ENCODE measurements at places on chromosomes 5 and 9.

- DNase-seq: no peak
Observed at GRCh38 chr5:81878333-81878732, 93.5 kb upstream of the ATG10 start.

GRCh38 chr5:76517334-76517733 is 105.9 kb downstream of the F2RL2 start:
- no peak for DNase-seq

DNA sequence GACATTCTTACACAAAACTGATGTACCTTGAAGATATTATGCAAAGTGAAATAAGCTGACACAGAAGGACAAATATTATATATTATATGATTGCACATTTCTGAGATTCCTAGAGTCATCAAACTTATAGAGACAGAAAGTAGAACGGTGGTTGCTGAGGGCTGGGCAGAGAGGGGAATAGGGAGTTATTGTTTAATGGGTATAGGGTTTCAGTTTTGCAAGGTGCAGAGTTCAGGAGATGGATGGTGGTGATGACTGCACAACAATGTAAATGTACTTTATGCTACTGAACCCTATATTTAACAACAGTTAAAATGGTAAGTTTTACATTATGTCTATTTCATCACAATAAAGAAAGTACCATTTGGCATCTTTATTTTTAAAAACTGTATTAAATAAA is 315.8 kb upstream of the POU5F2 start:
- no peak for DNase-seq

DNA sequence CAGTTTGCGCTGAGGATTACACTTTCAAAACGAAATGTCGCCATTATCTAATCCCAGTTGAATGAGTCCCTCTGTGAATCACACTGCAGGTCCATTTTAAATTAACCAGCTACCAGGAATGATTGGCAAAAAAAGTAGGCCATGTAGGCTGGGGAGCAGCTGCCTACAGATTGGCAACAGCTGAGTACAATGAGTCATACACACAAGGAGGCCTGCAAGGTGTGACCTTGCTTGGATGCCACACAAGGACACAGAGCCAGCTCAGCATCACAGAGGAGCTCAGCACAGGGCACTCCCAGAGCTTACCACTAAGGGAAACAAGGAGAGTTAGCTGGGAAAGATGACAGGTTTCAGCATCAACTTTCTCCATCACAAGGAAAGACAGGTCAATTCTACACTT is 12.9 kb downstream of the HAVCR1 start:
- DNase-seq: no peak

- DNase-seq: peak; percentile 75
Observed at GRCh38 chr9:127776195-127776923, 2.1 kb downstream of the SH2D3C start.

- no peak for DNase-seq
Observed at GRCh38 chr5:31232273-31232888, 38.9 kb downstream of the CDH6 start.

DNA sequence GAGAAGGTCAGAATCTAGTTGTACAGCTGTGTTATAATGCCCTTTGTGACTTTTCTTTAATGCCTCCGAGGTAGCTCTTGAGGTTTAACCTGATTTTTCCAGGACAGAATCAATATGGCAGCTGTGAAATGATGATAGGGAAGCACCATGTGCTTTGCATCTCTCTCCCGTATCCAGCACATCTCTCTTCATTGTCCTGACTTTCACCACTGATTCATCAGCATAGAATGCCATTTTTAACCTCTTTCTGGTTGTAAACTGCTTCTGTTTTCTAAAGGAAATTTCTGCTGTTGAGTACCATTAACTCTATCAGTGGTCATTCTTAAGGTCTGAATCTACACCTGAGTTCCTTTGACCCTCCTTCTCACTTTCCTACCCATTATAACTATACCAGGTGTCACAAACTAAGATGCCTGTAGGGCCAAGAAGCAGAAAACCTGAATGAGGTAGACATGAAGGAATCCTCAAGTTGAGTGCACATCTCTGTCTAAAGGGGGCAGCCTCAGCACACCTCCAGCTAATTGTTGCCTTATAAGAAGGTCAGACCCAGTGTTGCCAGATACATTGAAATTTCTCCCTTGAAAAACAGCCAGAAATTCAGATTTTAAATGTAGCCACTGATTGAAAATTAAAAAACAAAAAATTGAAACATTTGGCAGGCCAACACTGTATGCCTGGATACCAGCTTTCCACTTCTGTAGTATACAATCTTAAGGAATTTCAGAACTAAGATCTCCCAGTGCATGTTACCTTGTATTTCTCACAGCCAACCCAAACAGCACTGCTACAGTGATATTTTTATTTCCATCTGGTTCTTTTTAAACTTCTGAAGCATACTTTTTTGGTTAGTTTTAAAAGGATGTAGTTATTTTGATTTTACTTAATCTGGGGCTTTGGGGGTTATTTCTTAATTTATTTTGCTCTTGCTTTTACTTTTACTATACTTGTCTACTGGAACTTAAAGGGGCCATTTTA is 35.8 kb upstream of the TLX3 start:
- DNase-seq: no peak

DNA sequence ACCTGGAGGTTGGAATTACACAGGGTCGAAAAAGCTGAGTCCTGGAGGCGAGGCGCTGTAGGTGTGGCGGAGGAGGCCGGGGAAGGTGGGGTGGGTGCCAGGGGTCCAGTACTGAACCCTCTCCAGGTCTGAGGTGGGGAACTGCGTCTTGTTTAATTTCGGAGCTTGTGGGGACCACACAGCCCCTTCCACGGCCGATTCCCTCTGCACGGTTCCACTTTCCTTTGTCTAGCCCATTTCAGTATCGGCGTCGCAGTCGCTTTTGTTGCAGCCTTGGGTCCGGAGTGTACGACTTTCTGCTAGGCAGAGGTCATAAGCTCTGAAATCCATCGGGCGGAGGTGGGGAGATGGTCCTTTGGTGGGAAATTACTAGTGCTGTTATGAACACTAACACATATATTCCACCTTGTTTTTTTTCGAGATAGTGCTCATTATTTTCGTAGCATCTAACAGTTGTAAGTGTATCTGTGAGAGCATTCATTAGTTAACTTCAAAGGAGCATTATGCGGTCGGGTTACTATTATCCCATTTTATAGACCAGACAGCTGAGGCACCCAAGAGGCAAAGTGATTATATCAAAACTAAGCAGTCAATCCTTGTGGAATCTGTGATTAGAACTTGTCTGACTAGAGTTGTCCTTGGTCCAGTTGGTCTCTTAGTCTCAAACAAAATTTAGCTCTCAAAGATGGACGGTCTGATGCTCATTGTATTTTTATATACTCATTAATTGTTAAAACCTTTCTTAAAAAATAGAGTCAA is 737 bp downstream of the RNF180 start:
- DNase-seq: no peak

DNA sequence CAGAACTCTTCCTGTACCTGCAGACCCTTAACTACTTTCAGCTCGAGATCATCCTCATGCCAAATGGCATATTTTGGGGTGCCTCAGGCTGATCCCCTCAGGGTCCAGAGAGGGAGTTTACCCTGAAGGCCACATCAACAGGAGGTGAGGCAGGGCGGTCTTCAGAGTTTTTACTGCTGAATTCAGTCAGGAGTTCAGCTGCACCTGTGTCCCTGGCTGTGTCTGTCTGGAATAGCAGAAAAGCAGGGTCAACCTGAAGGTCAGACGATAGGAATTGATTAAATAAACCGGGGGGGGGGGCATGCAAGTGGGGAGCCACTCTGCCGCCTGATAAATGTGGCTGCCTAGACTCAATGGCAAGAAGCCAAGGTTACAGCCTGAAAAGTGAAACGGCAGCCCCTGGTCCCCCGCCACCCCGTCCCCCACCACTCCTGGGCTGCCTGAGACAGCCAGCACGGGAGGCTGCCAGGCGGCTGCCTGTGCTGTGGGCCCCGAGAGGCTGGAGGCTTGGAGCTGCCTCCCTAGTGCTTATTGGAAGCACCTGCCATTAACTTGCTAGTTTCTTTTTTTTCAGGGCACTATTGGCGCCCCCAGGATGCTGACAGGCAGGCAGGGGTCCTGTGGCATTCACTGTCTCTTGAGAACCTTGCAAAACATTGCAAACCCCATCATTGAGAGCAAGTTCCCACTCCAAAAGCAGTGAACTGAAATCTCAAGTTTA is 182.7 kb upstream of the PPP1R26 start:
- no peak for DNase-seq

DNA sequence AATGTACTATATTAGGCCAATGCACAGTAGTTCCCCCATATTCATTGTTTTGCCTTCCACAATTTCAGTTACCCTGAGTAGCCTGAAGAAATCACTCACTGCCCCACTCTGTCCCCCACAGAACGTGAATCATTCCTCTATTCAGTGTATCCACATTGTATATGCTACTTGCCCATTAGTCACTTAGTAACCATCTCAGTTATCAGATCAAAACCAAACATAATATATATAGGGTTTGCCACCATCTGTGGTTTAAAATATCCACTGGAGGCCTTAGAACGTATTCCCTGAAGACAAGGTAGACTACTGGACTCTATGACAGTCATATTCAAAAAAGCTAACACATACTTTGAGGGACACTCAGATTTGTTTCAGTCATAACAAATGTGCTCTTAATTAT is 465.7 kb upstream of the RGMB start:
- no peak for DNase-seq

DNA sequence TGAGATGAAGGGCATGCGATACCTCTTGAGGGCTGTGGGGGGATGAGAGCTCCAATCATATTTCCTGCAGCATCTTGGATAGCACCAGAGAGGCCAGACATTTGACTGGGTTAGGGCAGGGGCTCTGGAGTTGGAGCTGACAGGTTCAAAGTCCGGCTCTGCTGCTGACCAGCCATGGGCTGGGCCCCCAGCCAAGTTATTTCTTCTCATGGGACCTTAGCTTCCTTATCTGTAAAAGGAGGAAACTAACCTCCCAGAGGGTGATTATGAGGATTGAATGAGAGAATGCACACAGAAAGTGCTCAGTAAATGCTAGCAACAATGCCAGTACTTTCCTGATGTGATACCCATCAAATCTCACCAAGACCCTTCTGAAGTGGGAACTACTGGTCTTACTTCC is 65.2 kb upstream of the SLC25A51 start:
- DNase-seq: no peak

GRCh38 chr9:112447283-112447761 is 39.3 kb upstream of the KIAA1958 start:
- no peak for DNase-seq

DNA sequence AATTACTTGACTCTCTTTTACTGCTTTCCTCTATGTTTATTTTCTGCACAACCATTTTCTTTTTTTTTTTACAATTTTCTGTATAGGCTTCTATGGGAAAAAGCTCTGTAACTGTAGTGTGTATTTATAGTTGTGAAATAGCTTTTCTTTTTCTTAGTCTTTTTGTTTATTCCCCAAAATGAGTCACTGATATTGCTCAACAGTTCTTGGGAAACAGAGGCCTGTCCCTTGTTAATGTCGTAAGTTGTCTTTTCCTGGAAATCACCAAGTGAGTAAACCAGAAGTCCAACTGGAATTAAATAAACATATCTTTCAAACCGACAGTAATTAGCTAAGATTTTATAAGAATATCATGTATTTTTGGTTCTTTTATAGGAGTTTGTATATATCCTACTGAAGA is 325.1 kb upstream of the PRR16 start:
- no peak for DNase-seq

DNA sequence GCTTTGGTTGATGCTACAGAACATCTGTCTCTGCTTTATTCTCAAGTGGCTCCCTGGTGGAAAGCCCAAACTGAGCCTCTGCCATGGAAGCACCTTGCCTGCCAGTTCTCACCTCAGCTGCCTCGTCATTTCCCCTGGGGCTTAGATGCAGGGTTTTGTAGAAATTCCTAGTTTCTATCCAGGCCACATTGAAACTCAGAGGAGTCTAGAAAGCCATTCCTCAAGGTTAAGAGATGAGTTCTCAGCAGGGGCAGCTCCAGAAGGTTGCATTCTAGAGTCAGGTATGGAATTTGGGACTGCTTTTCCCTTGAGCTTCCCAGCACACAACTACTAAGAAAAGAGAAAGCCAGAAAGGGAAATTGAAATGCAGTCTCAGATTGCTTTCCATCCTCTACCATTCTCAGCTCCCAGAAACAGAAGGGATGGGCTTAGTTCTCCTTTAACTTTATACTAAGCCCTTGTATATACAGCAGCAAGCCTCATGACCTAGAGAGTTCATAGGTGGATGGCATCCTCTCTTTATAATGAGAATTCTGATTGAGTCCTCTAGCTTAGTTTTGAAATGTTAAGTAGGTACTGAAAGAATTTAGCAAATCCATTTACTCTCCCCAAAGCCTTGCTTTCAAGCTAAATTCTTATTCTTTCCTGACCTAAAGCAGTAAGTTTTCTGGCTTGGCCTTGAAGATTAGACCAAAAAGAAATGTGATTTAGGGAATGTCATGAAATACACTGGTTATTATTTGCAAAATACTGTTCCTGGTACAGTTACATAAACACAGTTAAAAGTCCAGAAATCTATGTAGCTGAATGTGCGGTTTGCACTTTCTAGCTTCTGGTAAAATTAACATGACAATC is 66.0 kb upstream of the MEF2C start:
- DNase-seq: no peak

GRCh38 chr9:89841456-89841855 is 236.6 kb downstream of the GADD45G start:
- DNase-seq: no peak

DNA sequence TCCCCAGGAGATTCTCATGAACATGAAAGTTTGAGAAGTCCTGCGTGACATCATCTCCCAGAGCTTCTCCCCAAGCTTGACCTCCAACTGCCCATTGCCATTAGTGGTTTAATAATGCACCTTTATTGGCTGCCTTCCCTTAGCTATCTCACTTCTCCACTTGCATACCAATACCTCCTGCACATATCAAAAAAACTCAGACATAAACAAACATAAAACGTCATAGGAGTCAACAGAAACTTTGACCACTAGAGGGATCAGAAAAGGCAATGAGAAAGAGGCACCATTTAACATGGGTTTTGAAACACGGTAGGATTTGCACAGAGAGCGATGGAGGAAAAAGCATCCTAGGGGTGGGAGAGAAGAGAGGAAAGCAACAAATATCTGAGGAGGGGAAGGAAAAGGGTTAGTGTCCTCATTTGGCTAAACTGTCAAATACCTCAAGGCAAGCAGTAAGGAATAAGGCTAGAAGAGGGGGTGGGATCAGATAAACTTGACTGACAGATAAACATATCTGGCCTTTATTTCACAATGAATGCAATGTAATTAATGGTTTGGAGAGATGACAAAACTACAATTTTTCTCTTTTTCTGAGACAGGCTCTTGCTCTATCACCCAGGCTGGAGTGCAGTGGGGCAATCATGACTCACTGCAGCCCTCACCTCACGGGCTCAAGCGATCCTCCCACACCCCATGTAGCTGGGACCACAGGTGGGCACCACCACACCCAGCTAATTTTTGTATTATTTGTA is 27.0 kb downstream of the GNAQ start:
- no peak for DNase-seq
